ENCODE measurements at places on chromosomes 4 and X.

DNA sequence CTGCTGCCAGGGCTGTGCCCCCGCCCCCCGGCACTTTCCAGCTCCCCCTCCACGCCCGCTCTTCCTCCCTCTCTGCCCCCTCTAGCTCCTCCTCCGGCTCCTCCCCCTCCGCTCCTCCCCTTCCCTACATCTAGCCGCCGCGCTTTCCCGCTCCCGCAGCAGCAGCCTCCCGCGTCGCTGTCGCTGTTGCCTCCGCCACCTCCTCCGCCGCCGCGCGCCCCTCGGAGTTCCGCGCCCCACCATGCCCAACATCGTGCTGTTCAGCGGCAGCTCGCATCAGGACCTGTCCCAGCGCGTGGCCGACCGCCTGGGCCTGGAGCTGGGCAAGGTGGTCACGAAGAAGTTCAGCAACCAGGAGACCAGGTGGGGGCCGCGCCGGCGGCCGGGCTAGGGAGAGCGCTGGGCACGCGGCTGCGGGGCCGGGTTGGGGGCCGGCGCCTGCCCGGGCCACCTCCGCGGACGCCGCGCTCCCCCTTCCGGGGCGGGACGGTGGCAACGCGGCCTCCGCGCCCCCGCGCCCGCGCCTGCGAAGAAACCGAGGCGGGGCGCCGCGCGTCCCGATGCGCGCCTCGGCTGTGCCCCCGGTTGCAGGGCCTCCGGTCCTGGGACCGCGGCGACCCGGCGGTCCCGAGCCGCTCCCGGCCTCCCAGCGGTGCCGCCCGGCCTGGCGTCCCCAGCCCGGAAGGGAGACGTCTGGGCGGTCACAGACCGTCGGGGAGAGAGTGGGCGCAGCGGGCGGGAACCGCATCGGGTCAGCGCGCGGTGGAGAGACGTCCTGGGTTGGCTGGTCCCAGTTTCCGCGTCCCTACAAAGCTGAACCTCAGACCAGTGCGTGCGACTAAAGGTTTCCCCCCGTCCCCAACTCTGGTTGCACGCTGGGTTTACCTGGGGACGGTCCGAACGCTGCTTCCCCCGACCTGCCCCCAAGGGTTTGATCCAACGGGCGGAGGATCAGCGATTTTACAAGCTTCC, at the start of gene PRPS2:
Gene PRPS2, plus strand, starts transcription at position 156 of the 972 bp plus-strand sequence. Its CDS starts 86 bp downstream, at position 242.
- peak; percentile 4 for DNase-seq

DNA sequence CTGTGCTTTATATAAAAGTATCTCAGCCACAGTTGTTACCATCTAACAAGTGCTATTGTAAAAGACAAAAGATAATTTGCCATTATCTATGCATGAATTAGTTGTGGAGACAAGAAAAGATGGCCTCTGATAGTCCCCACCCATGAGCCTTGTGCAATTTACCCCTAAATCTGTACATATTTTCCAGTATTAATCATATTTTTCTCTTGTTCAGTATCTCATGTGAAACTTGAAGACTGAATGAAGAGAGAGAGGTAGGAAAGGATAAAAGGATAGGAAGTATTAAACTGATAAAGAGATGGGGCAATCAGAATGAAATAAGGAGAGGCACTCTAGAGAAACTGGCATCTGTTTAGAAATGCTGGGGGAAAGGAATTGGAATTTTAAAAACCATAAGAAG, 3.7 kb downstream of the MYOZ2 start:
- DNase-seq, result peak; percentile 32

- DNase-seq, result no peak
Measured at GRCh38 chr4:16897991-16898827, at the start of gene LDB2. LDB2 (minus strand) TSS chr4:16898645.

DNA sequence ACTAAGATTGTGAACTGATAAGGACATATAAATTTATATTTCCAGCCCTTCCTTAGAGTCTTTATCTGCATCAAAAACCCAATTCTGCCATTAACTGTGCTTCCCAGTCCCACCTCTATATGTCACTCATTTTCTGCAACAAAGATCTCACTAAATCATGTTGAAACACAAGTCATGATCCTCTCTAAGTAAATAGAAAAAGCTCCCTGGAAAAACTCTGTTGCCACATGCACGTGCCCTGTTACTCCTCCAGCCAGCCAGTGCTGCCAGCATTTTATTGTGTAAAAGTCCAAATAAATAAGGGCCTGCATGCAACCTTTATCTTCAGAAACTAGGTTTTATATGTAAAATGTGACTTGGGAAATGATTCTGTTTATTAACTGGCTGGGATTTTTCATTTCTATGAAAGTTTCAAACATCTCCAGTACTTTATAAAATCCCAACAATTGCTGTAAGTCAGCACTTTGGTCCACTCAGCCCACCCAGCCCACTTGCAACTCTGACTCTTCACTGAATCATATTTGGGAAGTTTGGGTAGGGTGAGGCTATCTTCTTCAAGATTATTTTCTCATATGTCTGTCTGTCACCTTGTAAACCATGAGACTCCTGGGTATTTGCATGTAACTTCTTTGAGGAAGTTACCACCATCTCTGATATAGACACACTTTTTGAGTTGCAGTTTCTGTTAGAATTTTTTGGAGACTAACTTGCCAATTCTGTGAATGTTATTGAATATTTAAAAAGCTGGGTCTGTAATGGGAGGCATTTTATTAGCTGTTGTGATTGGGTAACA, 40.0 kb upstream of the SMARCA5 start:
- DNase-seq, result no peak

GRCh38 chrX:63503541-63503940, 152.4 kb upstream of the SPIN4 start:
- DNase-seq, result peak; percentile 62

DNA sequence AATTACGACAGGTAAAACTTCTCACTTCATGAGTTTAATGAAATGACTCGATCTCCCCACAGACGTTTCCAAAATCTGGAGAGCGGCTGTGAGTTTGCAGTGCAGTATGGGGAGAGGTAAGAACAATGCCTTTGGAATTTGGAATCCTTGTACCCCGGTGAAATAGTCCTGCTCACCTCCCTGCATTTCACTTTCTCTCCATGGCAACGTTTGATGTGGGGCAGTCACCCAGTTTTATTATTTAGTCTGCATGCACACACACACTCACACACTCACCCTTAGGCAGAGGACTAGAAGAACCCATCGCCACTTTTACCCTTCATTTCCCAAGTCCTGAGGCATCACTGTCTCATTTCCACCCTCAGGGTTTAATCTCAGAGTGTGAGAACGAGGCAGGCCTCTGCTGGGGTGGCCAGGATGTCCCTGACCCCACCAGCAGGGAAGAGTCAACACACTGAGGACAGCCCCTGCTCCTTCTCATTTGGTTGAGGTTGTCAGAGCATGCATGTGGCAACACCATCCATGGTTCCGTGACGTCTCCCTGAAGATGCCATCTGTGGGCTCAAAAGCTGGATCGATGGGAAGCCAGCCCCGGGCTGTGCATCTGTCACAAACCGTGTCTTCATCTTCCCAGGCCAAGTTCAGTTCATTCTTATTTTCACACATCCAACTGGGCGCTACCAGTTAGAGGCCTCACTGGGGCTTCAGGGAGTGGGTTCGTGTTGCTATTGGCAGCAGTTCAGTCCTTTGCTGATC, 119.8 kb upstream of the TRIM2 start:
- DNase-seq, result no peak

DNA sequence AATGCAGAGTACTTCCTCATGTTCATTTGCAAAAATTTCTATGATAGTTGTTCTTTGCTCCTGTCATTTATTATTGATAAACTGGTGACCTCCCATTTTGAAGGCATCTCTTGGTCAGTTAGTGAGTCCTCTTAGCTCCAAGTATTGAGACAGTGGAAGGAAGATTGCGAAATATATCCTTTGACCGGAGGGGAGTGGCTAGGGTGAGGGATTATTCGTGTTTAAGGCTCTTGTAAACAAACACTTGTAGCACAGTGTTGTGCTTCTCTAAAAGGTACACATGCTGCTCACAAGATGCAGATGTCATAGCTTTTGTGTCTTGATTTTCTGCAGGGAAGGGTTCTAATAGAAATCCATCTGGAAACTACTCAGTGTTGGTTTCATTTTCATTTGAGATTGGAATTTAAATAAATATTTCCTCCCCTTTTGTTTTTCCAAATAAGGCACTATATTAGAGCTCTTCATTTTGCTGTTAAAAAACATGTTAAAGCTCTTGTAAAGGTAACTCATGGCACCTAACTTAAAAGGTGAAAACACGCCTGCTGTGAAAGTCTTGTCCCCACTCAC, 21.8 kb downstream of the TXLNG start:
- DNase-seq, result peak; percentile 8

GRCh38 chrX:44908827-44909226, 35.8 kb downstream of the KDM6A start:
- no peak for DNase-seq

- no peak for DNase-seq
Measured at GRCh38 chrX:41265615-41266014, 68.3 kb upstream of the DDX3X start.

- no peak for DNase-seq
Measured at GRCh38 chr4:89558147-89558546, 250.5 kb upstream of the GPRIN3 start.

- no peak for DNase-seq
Measured at GRCh38 chr4:151961456-151961855, 200.6 kb upstream of the GATB start.

DNA sequence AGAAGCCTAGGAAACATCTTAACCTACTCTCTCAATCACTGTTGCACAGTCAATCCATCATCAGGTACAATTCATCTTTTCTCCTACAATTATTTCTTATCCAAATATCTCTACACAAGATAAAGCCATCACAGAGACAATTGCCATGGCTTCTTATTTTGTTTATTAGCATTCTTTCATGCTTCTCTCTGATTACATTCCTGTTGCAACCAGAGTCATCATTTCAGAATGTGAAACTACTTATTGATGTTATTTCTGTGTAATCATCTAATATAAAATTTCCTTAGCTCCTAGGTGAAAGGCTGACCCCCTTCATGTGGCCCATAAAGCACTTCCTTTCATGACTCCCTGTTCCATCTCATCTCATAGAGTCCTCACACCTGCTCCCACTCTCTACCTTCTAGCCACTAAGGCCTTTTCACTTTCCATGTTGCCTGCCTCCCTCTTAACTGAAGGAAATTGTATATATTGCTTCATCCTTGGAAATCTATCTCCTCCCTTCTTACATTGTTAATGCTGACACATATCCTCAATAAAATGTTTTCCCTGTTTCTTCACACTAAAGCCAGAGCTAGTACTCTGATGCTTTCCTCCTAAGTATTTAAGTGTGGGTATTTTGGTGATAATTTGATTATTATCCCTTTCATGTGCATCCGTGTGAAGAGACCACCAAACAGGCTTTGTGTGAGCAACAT, 829.9 kb downstream of the FAT4 start:
- no peak for DNase-seq

DNA sequence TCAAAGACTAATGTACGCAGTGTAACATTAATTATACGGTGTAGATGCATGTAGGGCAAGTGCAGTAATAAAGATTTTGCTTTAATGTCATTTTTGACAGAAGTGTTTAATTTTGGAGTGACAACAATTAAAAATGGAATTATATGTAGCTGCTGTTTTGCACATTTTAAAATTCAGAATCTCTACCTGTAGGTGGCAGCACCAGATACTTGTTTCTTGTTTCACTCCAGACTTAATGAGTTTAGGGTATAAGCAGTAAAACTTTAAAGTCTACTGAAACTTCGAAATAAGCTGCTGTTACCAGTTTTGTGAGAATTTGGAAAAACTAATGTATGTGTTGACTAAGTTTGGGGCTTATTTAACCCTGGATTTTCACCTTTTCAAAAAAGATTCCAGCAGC, 144.9 kb downstream of the POLA1 start:
- DNase-seq, result no peak

- DNase-seq, result no peak
Measured at GRCh38 chr4:153217440-153217839, 13.2 kb downstream of the TRIM2 start.

- no peak for DNase-seq
Measured at GRCh38 chr4:99891351-99891750, 2.9 kb downstream of the LAMTOR3 start.

DNA sequence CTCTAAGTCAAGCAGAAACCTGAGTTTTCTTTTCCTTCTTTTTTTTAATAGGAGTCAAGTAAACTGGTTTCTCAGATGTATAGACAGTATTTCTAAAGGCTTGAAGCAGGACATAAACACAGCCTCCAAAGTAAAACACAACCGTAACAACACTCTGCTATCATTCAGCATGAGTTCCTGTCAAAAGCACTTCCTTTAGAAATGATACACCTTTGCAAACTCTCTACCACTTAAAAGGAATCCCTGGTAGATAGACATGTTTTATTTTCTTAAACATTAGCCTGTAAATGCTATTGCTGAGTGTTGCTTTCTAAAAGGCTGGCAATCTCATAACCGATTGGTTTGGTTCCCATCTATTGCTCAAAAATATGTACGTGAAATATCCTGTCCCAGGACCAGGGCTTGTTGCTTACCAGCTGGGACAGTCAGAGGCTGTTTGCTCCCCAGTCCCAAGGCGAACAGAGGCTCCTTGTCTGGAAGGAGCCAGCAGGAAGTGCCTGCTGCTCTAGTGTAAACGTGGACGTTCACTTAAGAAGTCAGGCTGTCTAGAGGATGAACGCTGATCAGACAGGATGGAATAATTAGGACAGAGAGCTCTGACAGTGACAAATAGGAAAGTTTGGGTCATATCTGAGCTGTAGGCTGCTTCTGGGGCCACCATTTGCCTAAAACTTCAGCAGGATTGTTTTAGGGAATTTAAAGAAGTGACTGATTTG, 173.9 kb upstream of the KLF3 start:
- DNase-seq, result no peak

GRCh38 chrX:15848576-15848975, 6.0 kb downstream of the AP1S2 start:
- no peak for DNase-seq

DNA sequence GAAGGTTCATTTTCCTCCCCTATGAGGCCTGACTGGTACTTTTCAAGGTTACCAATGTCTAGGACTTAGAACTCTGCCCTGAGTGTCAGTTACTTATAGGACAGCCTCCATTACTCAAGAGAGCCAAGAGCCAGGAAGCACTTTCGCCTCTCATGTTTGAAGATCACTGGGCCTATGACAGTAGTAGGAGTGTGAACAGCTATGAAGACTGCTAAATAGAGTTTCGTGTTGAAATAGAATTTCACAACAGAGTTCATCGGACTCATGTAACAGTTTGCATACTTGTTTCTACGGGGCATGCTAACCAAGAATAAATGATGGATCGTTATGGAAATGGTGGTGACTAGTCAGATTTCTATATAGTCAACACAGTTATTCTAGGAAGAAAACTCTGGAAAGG, 97.8 kb upstream of the GPC4 start:
- DNase-seq, result no peak

DNA sequence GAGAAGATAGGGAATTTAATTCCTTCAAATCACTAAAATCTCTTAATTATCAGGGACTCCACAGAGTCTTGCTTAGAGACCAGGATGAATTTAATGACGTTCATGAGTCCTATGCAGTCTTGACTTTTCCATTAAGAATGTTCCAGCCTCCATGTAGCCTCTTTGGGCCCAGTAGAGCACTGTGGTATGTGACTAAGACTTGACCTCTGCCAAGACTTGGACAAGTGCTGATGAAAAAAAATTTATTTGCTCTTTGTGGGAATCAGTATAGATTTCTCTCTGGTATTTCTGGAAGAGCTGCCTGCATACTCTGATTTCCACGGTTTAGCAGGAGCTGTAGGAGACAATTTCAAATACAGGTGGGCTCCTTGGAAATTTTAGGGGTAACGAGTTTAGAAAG, 40.6 kb downstream of the CHRDL1 start:
- DNase-seq, result peak; percentile 13

- DNase-seq, result peak; percentile 80
Measured at GRCh38 chrX:8629871-8630270, 102.1 kb downstream of the ANOS1 start.

- DNase-seq, result peak; percentile 77
Measured at GRCh38 chr4:85409251-85409650, 65.7 kb upstream of the ARHGAP24 start.

Measured in NCI-H226 (cell line).